ENCODE measurements at places on chromosomes 5 and 9. TPM values are rescaled to one million over a fixed set of nuclear protein-coding genes. Genes with fewer than 3 reads are reported as not detected.

GRCh38 chr9:109086221-109086620 is 33.5 kb downstream of the TMEM245 start:
- no peak overlapping the region for H3K4me3 ChIP-seq
- no peak for DNase-seq
- peaks cover 50% of the 10 kb centered on the region for H3K36me3 ChIP-seq
- H3K4me1 ChIP-seq: no peaks in the 10 kb centered on the region

- DNase-seq: no peak
- H3K27me3 ChIP-seq: no peaks in the 10 kb centered on the region
- H3K36me3 ChIP-seq: no peaks in the 10 kb centered on the region
- peaks cover 13% of the 10 kb centered on the region for H3K4me1 ChIP-seq
Measured at GRCh38 chr9:121551985-121552753, 52.5 kb upstream of the GGTA1 start.

GRCh38 chr5:118518720-118519119 is 469.6 kb downstream of the DTWD2 start:
- DNase-seq: no peak
- no peaks in the 10 kb centered on the region for H3K27me3 ChIP-seq
- H3K36me3 ChIP-seq: no peaks in the 10 kb centered on the region
- H3K4me3 ChIP-seq: no peak overlapping the region
- no peak overlapping the region for H3K27ac ChIP-seq
- no peaks in the 10 kb centered on the region for H3K4me1 ChIP-seq

GRCh38 chr5:57442080-57442839 is 40.4 kb downstream of the ACTBL2 start:
- H3K27me3 ChIP-seq: no peaks in the 10 kb centered on the region
- H3K4me3 ChIP-seq: no peak overlapping the region
- DNase-seq: no peak
- no peaks in the 10 kb centered on the region for H3K4me1 ChIP-seq
- no peaks in the 10 kb centered on the region for H3K36me3 ChIP-seq

GRCh38 chr9:91905991-91906469 is 44.0 kb downstream of the ROR2 start:
- peak overlapping the region; percentile 36 for H3K4me3 ChIP-seq
- peaks cover 28% of the 10 kb centered on the region for H3K27me3 ChIP-seq
- H3K36me3 ChIP-seq: no peaks in the 10 kb centered on the region
- DNase-seq: no peak
- peaks cover 14% of the 10 kb centered on the region for H3K4me1 ChIP-seq
- H3K27ac ChIP-seq: no peak overlapping the region

DNA sequence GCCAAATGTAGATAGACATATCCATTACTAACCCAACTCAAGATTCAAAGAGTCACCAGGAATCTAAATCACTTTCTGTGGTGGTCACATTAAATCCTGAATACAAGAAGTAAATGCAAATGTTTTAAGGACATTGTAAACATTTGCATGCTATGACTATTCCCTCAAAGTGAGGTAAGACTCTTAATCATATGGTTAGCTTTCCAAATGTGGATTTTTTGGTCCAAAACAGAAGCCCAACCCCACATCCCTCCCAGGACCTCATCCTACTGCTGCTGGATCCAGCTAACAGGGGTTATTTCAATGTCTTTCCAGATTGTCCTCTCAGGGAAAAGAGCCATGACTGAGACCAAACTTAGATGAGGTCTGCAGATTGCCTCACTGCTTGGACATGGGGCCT is 228.1 kb upstream of the PANK3 start:
- H3K4me1 ChIP-seq: no peaks in the 10 kb centered on the region
- DNase-seq: no peak
- H3K27me3 ChIP-seq: peaks cover 67% of the 10 kb centered on the region
- no peak overlapping the region for H3K27ac ChIP-seq
- no peak overlapping the region for H3K4me3 ChIP-seq

The ACOT12 gene
- total RNA-seq: not detected
